Metanephros (tissue), 2 donors: ENCODE measurements at places on chromosomes 1 and 21. TPM values are rescaled to one million over a fixed set of nuclear protein-coding genes. Genes with fewer than 3 reads are reported as not detected.

OR2L5 gene
- total RNA-seq = not detected

MX1 gene
- total RNA-seq = 11.7 TPM

SELL gene
- total RNA-seq = 11.6 TPM

CCDC27 gene
- not detected for total RNA-seq

CYP4A22 gene
- 0.47 TPM for total RNA-seq

NPPB gene
- not detected for total RNA-seq

TUT4 gene
- 102 TPM for total RNA-seq

SPRTN gene
- total RNA-seq = 11.7 TPM

MED8 gene
- 21.8 TPM for total RNA-seq

MYOC gene
- 0.82 TPM for total RNA-seq

KCNH1 gene
- total RNA-seq = 0.47 TPM

SPATA21 gene
- total RNA-seq = not detected

LGR6 gene
- total RNA-seq = 1.6 TPM

OPRD1 gene
- 0.23 TPM for total RNA-seq

C4BPA gene
- 0.76 TPM for total RNA-seq

CBR3 gene
- total RNA-seq = 2.3 TPM

RGS2 gene
- 46.0 TPM for total RNA-seq

SPRR1A gene
- total RNA-seq = not detected

ADORA1 gene
- total RNA-seq = 4.9 TPM

TSPAN2 gene
- total RNA-seq = 15.5 TPM

BSND gene
- 3.7 TPM for total RNA-seq
